ENCODE measurements at places on chromosomes 7 and 10.

DNA sequence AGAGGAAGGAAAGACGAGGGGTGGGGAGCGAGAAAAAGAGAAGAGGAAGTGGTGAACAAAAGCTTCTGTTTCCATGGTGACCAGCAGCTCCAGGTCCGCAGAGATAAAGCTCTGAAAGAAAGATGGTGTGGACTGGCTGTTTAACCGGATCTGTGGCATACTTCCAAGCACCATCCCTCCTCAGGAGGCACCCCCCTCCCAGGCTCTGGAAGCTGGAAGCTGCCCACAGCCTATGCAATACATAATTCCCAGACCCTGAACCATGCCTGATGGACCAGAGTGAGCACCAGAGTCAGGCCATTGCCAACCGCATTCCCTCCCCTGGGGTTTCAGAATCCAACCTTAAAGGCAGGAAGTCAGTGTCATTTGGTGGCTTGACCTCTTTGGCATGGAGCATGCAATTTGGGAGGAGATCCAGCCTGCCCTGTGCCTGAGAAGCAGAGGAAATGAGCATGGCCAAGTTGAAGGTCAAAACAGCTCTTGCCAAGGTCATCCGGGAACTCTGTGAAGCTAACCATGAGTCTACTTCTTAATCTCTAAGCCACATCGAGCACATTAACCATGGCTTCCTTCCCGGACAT is 22.2 kb upstream of the CPXM2 start:
- DNase-seq, result no peak

GRCh38 chr10:11359869-11360268 is 251.6 kb downstream of the USP6NL start:
- no peak for DNase-seq

GRCh38 chr7:113404245-113404644 is 285.9 kb upstream of the SMIM30 start:
- DNase-seq, result no peak

GRCh38 chr10:22850541-22850940 is 77.3 kb upstream of the ARMC3 start:
- DNase-seq, result no peak

- no peak for DNase-seq
Observed at GRCh38 chr7:11620406-11621253, 211.4 kb downstream of the THSD7A start.

DNA sequence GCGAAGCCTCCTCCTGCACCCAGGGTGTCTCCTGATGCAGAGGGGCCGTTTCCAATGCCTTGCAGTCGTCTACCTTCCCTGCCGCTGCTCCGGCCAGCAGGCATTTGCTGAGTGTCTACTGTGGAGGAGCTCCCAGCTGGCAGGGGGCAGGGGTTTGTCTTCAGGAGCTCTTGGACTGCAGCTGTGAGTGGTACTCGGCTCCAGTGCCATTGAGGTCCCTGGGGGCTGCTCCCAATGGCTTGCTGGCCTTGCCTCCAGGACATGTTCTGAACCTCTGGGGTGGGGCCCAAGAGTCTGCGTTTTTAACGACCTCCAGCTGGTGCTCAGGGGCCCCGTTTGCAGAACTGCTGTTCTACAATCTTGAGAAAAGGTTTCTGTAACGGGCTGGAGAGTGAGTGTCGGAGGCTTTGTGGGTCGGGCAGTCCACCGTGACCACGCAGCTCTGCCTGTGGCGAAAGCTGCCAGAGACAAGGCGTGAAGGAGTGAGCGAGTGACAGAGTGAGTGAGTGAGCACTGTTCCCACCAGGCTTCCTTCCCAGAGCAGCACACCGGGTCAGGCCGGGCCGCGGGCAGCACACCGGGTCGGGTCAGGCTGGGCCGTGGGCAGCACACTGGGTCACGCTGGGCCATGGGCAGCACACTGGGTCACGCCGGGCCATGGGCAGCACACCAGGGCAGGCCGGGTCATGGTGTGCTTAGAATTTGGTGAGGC is 520.2 kb downstream of the PTPRN2 start:
- DNase-seq, result no peak

DNA sequence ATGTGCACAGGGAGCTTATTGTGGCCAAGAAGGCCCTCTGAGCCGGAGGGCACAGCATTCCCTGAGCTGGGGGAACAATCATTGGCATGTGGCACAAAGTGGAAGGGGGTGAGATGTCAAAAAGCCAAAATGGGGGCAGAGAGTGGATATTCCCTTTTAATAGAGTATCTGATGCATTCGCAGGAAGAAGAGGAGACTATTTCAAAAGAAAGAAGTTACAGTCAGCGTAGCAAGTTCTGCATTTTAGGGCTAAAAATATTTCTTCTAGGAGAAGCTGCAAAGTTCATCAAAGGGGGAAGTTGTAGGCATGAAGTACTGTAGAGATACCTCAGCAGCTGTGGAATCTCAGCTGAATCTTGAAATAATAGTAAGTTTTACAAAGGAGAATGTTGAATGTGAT is 136.0 kb upstream of the WDR11 start:
- DNase-seq, result no peak

DNA sequence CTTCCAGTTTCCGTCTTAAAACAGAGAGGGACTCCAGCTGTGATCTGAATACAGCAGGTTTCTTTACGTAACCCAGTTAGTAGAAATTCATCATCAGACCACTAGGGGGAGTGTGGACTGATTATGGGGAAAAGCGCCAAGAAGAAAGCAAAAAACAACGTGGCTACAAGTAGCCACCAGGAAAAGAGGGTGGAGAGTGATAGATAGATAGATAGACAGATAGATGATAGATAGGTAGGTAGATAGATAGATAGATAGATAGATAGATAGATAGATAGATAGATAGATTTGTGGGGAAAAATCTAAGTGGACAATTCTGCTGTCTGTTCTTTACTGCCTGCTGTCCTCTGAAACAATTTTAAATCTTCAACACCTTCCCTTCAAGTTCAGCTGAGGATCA is 12.7 kb upstream of the AKR1B10 start:
- DNase-seq, result peak; percentile 15

- no peak for DNase-seq
Observed at GRCh38 chr10:1739751-1740150, 2.4 kb upstream of the ADARB2 start.

DNA sequence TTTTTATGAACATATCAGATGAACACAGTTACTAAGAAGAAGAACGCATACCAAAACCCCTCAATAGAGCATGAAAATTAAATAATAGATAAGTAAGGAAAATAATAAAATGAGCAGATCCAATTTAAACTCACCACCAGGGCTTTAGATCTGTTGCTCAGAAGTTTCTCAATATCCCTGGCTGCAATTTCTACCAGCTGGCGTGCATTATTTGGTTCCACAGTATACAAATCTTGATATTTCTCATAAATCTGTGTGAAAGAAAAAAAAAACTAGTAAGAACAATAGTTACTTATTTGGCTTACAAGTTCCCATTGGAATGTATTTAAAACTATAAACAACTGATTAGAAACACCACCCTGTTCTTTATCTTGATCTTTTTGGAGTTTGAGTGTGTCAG is 108.6 kb downstream of the CACNA2D1 start:
- no peak for DNase-seq

- DNase-seq, result no peak
Observed at GRCh38 chr7:155414547-155415492, 43.1 kb upstream of the EN2 start.

- no peak for DNase-seq
Observed at GRCh38 chr10:78849115-78849514, 219.7 kb upstream of the ZMIZ1 start.

DNA sequence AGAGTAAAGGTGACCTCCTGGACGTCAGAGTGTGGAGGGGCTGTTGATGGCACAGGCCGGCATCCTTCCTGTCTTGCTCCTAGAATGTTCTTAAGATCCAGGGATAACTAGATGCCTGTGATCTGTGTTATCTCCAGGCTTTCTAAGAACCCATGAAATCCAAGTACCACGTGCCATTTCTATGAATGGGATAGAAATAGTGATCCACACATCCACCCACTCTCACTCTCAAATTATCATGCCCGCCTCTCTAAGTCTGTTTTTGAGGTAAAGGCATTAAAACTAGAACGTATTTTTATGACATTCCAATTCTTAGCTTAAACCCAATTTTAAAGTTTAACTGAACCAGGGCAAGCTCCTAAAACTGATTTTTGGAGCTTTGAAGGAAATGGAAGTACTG is 622.5 kb downstream of the PARD3 start:
- no peak for DNase-seq

GRCh38 chr7:158406364-158406763 is 181.3 kb downstream of the PTPRN2 start:
- DNase-seq, result no peak

GRCh38 chr7:101602082-101602481 is 27.0 kb downstream of the MYL10 start:
- no peak for DNase-seq

DNA sequence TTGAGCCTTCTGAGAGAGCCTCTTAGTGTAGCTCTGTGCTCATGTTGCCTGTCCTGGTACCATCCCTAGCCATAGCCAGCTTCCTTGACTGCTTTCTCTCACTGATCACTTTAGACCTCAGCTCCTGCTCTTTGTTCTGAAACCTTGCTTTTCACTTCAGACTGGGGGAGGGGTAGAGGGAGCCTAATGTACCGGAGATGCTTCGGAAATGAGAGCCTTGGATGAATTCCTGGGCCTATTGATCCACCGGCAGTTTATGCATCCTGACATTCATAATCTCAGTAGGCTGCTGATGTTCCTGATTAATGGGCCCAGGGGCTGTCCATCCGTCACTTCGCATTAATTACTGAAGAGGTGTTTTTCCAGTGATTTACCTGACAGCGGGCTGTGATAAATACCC is 38.8 kb downstream of the R3HCC1L start:
- DNase-seq, result no peak

- DNase-seq, result no peak
Observed at GRCh38 chr7:41203542-41203941, 499.3 kb downstream of the INHBA start.

- DNase-seq, result no peak
Observed at GRCh38 chr7:71313553-71313952, 181.6 kb downstream of the GALNT17 start.

- DNase-seq, result no peak
Observed at GRCh38 chr7:156607332-156608172, 33.0 kb upstream of the RNF32 start.

- no peak for DNase-seq
Observed at GRCh38 chr7:150317748-150318444, 5.3 kb upstream of the LRRC61 start.

DNA sequence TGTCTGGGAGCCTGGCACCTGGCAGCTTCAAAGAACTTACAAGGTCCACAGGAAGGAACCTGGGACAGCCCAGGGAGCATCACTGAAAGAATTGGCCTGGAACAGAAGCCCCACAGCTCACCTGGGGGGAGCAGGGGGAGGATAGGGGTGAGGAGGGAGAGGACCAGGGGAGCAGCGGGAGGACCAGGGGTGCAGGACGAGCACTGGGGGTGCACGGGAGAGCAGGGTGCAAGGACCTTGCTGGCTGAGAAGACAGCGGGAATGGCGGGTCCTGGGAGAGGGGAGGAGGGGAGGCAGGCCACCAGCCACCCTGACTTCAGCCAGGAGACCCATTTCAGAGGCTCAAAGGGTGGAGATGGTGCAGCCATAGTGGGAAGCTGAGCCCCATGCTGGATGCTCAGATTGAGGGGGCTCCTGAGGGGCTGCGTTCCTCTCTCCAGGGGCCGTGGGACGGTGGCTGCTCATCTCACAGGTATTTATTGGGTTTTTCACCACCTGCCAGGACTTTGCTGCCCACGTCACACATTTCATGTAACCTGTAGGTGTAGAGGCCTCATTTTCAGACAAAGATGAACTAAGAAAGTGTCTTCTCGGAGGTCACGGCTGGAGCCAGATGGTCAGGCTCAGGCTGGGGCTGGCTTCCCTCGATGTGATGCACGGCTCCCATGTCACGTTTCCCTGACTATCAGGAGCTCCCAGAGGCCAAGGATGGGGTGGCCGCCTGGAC is 110.1 kb downstream of the WDR37 start:
- no peak for DNase-seq

DNA sequence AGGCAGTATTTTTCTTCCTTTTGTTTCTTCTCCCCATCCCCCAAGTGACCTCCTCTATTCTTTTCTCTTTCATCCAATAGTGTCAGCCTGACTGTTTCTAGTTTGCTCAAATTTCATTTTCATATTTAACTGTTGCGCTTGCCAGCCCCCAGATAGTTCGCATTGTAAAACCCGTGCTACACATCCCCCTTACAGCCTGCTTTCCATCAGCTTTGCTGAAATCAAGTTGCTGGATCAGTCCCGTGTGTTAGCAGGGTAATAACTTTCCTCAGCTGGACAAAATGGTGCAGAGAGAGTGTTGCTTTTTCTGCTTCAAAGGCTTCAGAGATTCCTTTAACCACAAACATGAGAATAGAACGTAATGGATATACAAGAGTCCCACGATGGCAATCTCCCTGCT is 180.6 kb upstream of the NPVF start:
- DNase-seq, result no peak

- no peak for DNase-seq
Observed at GRCh38 chr7:128899392-128899791, 11.1 kb downstream of the KCP start.

GRCh38 chr7:30984359-30985107 is 20.8 kb downstream of the GHRHR start:
- DNase-seq, result no peak

DNA sequence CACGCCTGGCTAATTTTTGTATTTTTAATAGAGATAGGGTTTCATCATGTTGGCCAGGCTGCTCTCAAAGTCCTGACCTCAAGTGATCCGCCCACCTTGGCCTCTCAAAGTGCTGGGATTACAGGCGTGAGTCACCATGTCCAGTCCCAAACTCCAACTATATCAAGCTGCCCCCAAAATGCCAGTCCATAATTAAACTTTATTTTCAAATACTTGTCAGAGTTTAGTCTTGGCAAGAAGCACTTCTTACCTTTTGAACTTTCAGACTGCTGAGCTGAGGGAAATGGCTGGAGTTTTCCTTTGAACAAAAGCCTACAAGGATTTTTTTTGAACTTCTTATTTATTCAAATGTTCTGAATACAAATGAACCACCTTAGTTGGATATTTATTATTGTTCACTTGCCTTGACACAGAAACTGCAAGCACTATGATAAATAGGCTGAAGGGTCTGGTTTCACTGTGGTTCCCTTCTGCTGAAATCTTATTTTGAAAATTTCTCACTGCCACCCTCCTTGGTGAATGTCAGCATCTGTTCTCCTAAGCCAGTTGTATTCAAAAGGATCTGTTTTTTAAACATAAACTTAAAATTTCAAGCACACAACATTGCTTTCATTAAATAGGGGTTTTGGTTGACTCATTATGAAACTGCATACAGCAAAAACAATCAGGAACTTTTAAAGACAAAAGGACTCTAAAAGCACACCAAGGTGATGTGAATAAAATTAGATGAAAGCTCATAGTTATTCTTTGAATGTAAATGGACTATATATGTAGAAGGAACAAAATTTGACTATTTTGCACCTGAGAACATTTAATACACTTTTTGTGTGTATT is 101.7 kb upstream of the SLC26A5 start:
- DNase-seq, result no peak

- DNase-seq, result no peak
Observed at GRCh38 chr10:34732926-34733325, 82.2 kb downstream of the PARD3 start.

DNA sequence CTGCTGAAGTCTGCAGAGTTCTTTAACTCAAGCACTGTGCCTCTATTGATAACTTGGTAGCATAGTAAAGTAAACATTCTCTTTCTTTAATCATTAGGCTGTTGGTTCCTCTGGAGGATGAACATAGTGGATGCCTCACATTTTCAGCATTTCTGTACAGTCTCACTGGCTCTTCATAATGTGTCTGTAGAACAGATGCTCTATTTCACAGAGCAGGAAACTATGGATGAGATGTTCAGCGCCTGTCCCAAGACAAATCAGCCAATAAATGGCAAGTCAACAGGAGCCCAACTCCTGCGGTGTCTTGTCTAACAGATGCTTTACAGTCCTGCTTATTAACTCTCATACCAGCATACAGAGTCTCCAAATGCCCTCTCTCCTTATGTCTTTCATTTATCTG is 36.5 kb downstream of the NRBF2 start:
- DNase-seq, result no peak
